ENCODE measurements at places on chromosomes 16 and 17. TPM values are rescaled to one million over a fixed set of nuclear protein-coding genes. Genes with fewer than 3 reads are reported as not detected.
A peak's percentile ranks its signal among the peaks of the same experiment; 100 is the strongest.

GRCh38 chr17:78865682-78866390 lies 25.2 kb upstream of the USP36 start:
- ATAC-seq = peak; percentile 71

DNA sequence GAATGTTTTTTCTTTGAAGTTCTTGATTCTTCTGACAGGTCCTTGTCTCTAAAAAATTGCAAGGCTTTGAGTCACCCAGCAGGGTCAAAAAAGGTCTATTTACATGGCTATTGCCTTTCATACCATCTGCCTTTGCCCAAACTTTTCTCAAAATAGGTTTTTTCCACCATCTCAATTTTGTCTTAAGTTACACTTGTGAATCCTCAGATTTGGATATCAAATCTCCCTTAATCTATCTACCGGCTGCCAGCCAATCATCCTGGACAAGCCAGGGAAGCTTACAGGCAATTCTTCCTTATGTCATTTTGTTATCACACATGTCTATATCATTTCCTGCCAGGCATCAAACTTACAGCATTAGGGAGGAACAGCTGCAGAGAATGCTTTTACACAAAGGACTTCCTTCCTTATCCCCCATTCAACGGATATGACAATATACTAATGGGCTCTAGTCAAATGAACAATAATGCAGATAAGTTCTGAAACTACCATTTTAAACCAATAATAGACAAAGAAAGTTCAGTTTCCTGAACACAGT lies 104.1 kb upstream of the CORO6 start:
- ATAC-seq = peak; percentile 53

GRCh38 chr16:27591837-27592236 lies 41.9 kb downstream of the KATNIP start:
- ATAC-seq = no peak

- ATAC-seq = peak; percentile 82
These were observed 17.5 kb downstream of the COG7 start for GRCh38 chr16:23435500-23435899.

DNA sequence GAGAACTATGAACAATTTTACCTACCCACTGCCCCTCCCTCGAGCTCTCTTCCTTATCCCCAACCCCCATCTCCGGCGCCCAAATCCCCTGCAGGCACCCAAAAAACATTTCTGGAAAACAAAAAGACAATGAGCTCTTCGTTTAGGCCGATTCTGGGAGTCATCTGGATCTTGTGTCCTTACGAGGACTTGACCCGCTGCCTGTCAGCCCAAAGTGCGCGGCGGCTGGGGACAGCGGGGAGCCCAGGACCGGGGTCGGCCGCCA lies 524 bp downstream of the STRADA start:
- peak; percentile 19 for ATAC-seq

GRCh38 chr16:69143116-69143515 lies 10.7 kb downstream of the UTP4 start:
- no peak for ATAC-seq

GRCh38 chr17:37476431-37477120 lies 13.1 kb upstream of the DUSP14 start:
- ATAC-seq = no peak

- no peak for ATAC-seq
These were observed 56.4 kb upstream of the IRX3 start for GRCh38 chr16:54342966-54343365.

DNA sequence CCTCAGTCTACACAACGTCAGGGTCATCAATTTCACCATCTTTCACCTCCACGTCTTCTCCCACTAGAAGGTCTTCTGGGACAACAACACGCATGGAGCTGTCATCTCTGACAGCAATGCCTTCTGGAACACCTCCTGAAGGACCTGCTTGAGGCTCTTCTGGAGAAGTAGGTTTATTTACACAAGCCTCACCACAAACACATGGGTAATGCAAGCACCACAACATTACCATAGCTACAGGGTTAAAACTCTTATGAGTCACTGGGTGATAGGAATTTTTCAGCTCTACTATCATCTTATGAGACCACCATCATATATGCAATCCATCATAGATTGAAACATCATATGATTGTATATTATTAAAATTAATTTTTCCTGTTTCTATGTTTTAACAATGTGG lies 215.4 kb downstream of the CHD9NB start:
- ATAC-seq = no peak

- ATAC-seq = no peak
These were observed 14.2 kb downstream of the OSBPL7 start for GRCh38 chr17:47807421-47807820.

- no peak for ATAC-seq
These were observed 95.2 kb downstream of the ZDHHC7 start for GRCh38 chr16:84916178-84916577.

DNA sequence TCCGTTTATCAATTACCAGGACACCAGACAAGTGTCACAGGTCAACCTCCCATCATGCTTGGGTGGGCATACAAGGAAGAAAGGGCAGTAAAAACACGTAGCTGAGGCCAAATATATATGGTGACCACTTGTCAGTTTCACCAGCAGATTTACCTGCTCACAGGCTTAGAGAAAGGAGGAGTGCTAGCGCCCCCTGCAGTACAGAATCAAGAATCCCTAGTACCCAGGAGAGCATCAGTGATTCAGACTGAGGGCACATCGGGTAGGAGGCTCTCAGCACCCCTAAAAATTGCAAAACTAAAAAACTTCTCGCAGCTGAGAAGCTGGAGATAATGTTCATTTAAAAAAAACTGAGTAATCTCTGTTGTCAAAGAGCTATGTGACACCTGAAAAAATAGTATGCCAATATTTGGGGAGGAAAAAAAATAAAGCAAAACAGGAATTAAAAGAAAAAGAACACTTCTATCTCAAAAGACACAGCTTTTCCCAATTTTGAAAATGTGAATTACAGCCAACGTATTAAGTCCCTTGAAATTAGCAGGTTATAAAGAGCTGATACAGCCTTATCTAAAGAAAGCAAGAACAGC lies 21.2 kb upstream of the MON1B start:
- peak; percentile 71 for ATAC-seq

GRCh38 chr16:5895976-5896375 lies 798.4 kb upstream of the EEF2KMT start:
- no peak for ATAC-seq

DNA sequence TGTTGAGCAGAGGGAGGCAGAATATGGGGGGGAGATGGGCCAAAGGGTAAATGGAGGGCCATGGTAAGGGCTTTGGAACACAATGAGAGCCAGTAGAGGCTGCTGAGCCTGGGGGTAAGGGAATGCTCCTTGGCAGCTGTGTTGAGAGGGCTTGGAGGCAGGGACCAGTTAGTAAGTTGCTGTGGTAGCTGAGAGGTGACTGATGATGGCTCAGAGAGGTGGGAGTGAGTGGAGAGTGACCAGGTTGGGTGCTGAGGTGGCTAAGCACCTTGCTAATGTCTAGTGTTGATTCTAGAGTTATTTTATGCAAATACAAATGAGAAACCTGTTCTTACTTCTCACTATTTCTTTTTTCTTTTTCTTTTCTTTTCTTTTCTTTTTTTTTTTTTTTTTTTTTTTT lies 10.8 kb downstream of the SBK1 start:
- peak; percentile 84 for ATAC-seq

GRCh38 chr16:637081-638018 lies 1.2 kb upstream of the METTL26 start:
- ATAC-seq = peak; percentile 65

GRCh38 chr16:12758670-12759558 lies 44.8 kb downstream of the CPPED1 start:
- no peak for ATAC-seq

Gene TMEM100
- not detected for total RNA-seq

Gene CCL16
- not detected for total RNA-seq

Gene RGS11
- total RNA-seq = 0.11 TPM

Gene DOC2B
- total RNA-seq = 1.3 TPM

Gene NUBP2
- total RNA-seq = 32.6 TPM

Gene KRT40
- not detected for total RNA-seq

Gene BIRC5
- 104 TPM for total RNA-seq
